ENCODE measurements at places on chromosomes 3 and 15.

GRCh38 chr3:66425032-66425431 lies 75.8 kb downstream of the LRIG1 start:
- no peak for DNase-seq

DNA sequence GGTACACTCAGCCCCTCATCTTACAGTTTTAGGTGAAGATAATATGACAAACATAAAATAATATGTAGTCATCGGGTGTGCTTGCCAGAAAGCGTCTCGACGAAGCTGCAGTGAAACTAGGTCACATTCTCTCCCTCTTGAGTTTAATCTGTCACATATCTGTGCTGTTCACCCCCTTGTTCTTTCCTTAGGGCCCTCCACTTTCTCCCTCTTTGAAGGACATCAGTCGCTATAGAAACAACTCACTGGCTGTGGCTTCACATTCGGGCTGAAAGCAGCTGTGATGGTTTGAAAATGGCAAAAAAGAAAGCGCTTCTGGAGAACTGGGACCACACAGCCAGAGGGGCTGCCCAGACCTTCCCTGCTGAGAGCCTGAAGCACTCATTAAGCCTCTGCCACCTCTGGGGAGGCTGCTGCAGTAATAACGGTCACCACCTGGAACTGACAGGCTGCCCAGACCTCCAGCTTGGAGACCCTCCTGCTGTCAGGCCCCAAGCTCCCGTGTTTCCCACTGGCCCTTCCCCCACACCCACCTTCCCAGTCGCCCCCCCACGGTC lies 50.3 kb downstream of the ABTB1 start:
- DNase-seq: no peak

GRCh38 chr15:100113351-100114080 lies 228.3 kb downstream of the ADAMTS17 start:
- no peak for DNase-seq

GRCh38 chr15:48975472-48976419 lies 12.0 kb upstream of the SHC4 start:
- DNase-seq: no peak

GRCh38 chr15:58469432-58470353 lies 37.9 kb downstream of the LIPC start:
- no peak for DNase-seq

GRCh38 chr15:68775671-68776476 lies 44.8 kb downstream of the ANP32A start:
- no peak for DNase-seq

GRCh38 chr3:191762323-191762960 lies 301.5 kb downstream of the PYDC2 start:
- no peak for DNase-seq

GRCh38 chr15:89494031-89494430 lies 2.4 kb downstream of the RHCG start:
- DNase-seq: no peak

- no peak for DNase-seq
Observed at GRCh38 chr15:51935466-51936104, 36.0 kb downstream of the LEO1 start.

DNA sequence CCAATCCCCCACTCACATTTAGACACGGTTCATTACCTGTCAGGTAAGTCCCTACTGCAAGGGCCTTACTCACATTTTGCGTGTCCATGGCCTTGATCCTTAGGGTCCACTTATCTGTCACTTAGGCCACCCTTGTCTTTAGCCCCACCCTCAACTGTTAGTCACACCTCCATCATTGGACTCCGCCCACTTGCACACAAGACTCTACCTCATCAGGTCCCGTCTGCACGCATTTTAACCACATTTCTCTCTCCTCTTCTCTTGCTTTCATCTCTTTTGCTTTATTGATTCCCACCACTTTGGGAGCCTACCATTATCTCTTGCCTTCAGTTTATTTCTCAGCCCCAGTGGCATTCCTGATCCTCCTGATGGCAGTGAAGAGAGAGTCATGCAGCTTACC lies at the start of gene IQCF6:
Gene IQCF6 (minus strand): TSS at position 101 of the 400 bp plus-strand sequence. CDS start 13 bp downstream, at position 88.
- no peak for DNase-seq

- DNase-seq: no peak
Observed at GRCh38 chr3:25820816-25821486, 31.1 kb downstream of the OXSM start.

DNA sequence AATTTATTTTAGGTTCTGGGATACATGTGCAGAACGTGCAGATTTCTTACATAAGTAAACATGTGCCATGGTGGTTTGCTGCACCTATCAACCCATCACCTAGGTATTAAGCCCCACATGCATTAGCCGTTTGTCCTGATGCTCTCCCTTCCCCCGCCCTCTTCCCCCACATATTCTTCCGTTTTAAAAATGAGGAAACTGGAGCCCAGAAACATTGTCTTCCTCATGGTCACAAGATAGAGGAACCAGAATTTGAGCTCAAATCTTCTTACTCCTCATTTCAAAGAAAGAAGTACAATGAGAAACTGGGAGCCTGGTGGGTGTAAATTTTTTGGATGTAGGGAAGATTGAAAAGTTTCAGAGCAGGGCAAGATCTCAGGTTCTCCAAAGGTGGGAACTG lies 56.1 kb upstream of the USP3 start:
- no peak for DNase-seq

- DNase-seq: no peak
Observed at GRCh38 chr3:148796799-148797198, 30.8 kb upstream of the CPB1 start.

DNA sequence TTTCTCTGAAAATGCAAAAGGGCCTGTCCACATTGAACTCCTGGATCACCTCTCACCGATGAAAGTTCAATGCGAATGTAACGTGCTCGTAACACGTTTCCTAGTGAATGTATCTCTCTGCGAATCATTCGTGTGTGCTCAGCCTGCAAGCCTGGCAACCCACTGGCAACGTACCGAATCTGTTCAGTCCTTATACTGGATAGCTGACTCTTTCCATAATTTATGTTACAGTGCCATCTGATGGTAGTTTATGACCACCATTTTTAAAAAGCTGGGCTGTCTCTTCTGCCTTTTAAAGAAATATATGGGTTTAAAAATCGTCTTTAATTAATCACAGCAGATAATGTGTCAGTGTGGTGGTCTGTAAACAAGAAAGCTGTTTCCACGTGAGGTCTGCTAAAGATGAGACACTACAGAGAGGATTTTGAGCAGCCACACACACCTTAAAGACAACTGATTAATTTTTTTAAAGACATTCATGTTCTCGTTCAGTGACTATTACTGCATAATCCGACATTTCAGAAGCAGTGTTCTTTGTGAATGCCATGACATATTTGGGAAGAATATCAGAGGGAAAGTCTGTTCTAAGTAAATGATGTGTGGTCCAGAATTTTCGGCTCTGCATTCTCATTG lies 69.4 kb upstream of the FOXP1 start:
- no peak for DNase-seq

GRCh38 chr3:149162007-149162406 lies 32.6 kb downstream of the HPS3 start:
- DNase-seq: no peak

- no peak for DNase-seq
Observed at GRCh38 chr15:38576837-38577236, 12.2 kb upstream of the RASGRP1 start.

- peak; percentile 10 for DNase-seq
Observed at GRCh38 chr3:121072133-121072532, 164.1 kb downstream of the STXBP5L start.

DNA sequence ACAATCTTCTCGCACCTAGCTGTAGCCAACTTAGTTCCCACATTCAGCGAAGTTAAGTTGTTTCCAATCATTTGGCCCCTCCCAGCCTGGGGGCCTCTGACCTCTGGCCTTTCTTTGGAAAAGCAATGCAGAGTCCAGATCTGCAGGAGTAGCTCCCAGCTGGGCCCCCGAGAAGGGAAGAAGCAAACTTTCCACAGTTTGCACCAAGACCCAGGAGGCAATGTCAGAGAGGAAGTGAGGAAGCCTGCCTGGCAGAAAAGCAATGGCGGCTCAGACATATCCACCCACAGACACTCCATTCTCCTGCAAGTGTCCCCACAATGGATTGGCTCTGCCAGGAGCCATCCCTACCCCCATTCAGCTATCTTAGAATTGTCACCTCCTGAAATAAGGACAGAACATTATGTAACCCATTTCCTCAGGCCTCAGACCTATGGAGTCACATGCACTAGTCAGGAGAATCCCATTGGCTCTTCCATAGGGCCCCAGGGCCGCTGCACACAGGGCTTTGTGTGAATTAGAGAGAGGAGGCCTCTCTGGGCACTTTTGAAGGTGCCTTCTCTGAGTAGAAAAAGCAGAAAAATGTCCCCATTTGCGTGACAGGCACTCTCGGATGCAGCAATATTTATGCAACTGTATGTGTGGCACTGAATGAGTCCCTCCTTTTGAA lies 3.0 kb upstream of the BUB1B start:
- no peak for DNase-seq
